Activated CD4-positive, alpha-beta memory T cell treated with anti-CD3 and anti-CD28 coated beads, Interleukin-2, amount 10 ng/mL, durations not matched to agents 7 days and 5 days (primary cell): ENCODE measurements at places on chromosomes 5 and 9. TPM values are rescaled to one million over a fixed set of nuclear protein-coding genes. Genes with fewer than 3 reads are reported as not detected.

DNA sequence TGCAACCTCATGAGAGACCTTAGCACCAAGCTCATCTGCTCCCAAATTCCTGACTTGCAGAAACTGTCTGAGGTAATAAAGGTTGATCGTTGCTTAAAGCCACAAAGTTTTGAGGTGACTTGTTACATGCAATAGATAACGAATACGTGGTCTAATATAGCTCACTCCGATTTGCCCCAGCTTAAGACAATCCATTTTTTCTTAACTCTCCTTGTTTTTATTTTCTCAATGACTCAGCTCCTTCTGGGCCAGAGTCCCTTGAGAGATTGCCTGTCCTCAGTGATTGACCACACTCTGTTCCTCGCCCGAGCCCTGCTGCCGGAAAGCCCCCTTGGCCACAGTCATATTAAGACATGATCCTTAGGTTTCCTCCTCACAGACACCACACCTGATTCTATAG is 63.7 kb upstream of the FANCC start:
- H3K36me3 ChIP-seq, result no peaks in the 10 kb centered on the region
- no peak for DNase-seq
- H3K4me3 ChIP-seq, result no peak overlapping the region
- no peaks in the 10 kb centered on the region for H3K4me1 ChIP-seq

DNA sequence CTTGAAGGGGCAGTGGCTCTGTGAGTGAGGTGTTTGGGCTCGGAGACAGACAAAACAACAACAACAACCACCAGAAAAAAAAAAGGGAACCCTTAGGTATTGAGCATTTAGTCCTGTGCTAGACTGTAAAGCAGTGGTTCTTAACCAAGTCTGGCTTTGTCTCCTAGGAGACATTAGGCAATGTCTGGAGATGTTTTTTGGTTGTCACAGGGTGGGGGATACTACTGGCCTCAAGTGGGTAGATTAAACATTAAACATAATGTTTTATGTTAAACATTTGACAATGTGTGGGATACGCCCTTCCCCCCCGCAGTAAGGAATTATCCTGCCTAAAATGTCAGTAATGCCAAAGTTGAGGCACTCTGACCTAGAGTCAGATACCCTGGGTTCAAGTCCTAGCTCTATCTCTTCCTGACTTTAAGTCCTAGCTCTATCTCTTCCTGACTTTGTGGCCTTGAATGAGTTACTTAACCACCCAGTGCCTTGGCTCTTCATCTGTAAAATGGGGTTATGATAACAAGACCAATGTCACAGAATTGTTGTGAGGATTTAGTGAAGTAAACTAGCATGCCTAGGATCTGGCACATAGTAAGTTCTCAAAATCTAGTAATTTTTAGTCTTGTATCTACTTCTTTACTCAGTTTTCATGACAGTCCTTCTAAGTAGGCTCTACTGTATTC is 1.8 kb downstream of the TRIM32 start:
- peak overlapping the region; percentile 15 for H3K4me3 ChIP-seq
- peaks cover 56% of the 10 kb centered on the region for H3K4me1 ChIP-seq
- H3K27ac ChIP-seq, result no peak overlapping the region
- H3K36me3 ChIP-seq, result peaks cover 15% of the 10 kb centered on the region
- no peak for DNase-seq

DNA sequence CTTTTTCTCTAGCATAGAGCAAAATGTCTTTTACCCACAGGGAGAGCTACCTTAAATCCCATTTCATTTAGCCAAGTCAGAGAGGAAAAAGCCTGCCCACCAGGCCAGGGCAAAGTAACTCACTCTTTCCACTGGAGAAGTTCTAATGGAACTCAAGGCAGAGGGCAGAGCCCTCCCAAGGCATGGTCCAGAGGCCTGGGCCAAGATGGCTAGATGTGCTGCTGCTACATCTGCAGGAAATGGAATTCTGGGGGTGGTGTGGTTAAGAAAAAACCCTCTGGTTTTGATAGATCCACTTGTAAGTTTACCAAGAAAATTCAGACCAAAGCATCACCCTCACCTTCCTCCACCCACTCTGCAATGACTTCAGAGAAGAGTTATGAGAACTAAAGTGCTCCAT is 37.3 kb downstream of the CSF2 start:
- H3K27ac ChIP-seq, result peak overlapping the region; percentile 78
- peaks cover 34% of the 10 kb centered on the region for H3K36me3 ChIP-seq
- peak overlapping the region; percentile 22 for H3K4me3 ChIP-seq
- H3K27me3 ChIP-seq, result no peaks in the 10 kb centered on the region

The SLC36A3 gene
- not detected for total RNA-seq
